ENCODE measurements at places on chromosomes 2 and 18.
A peak's percentile ranks its signal among the peaks of the same experiment; 100 is the strongest.

DNA sequence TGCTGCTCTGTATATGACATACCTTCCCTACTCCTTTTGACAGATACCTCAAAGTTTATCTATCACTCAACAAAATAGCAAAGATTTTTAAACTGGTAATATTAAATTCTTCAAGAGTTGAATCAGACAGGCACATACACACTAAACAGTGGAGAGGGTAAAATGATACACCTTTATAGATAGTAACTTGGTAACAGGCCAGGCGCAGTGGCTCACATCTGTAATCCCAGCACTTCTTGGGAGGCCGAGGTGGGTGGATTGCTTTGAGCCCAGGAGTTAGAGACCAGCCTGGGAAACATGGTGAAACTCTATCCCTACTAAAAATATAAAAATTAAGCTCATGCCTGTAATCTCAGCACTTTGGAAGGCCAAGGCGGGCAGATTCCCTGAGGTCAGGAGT is 23.2 kb downstream of the ASXL2 start:
- DNase-seq: no peak

- DNase-seq: no peak
These were observed 150.8 kb downstream of the CCDC85A start for GRCh38 chr2:56334622-56335021.

DNA sequence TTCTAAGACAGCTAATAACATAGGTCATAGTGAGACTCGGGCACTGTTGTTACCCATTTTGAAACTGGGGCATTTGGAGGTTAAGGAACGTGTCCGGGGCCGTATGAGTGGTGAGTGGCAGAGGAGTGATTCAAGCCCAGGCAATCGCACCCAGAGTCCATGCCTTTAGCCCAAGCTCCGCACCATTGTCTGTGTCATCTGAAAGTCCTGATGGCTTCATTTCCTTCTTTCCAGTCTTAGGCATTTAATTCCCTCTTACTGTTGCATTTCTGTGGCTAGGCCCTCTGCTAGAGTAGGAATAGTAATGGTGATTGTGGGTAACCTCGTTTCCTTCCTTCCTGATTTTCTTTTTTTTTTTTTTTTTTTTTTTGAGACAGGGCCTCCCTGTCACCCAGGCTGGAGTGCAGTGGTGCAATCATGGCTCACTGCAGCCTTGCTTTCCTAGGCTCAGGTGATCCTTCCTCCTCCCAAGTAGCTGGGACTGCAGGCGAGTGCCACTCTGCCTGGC is 49.8 kb upstream of the ASB1 start:
- peak; percentile 19 for DNase-seq

- no peak for DNase-seq
These were observed 593 bp downstream of the ZNF514 start for GRCh38 chr2:95158891-95159619.
